ENCODE measurements at places on chromosomes 6 and 20. TPM values are rescaled to one million over a fixed set of nuclear protein-coding genes. Genes with fewer than 3 reads are reported as not detected.

DNA sequence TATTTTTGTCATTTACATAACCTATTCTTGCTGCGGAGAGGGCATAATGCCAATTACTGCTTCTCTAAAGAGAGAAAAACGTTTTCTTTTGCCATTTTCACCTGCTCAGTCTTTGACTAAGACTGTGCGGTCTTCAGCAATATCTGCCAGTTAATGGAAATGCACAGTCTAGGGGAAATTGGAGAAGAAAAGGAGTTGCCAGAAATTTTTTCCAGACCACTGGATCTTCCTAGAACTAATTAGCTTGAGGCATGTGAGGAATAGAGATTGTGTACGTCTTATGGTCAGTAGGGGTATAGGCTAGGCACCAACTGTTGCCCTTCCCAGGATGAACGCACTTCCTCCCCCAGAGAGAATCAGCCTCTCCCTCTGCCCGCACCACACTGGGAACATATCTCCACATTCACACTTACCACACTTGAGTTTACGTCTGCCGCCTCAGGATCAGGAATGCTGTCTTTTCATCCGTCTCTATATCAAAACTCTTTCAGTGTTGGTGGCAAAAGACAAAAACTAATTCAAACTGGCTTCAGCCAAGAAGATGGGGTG, 67.9 kb upstream of the E2F3 start:
- DNase-seq = no peak

GRCh38 chr6:44294832-44295791, 18.0 kb downstream of the AARS2 start:
- no peak for DNase-seq

SPATA25 gene
- 0.38 TPM for total RNA-seq

GSTA2 gene
- total RNA-seq = not detected

EHMT2 gene
- 33.0 TPM for total RNA-seq

LRRC1 gene
- 2.9 TPM for total RNA-seq

DNA sequence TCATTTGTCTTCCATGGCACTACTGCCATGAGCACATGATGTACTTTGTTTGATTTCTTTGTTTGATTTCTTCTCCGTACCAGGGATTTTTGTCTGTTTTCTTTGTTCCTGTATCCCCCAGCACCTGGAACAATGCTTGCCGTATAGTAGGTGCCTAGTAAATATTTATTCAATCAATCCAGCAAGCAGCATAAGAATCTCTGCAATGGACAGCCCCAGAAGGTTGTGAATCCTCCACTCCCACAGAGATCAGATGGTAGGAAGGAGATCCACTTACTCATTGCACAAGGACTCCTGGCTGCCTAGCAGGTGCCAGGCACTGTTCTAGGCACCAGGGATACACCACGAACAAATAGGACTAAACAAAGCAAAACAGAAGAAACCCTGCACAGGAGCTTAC, 6.7 kb upstream of the SYNJ2 start:
- DNase-seq = no peak

- DNase-seq = no peak
These were observed 124.9 kb downstream of the ADAT2 start for GRCh38 chr6:143325379-143326140.
